ENCODE measurements at places on chromosomes 1 and 21.

DNA sequence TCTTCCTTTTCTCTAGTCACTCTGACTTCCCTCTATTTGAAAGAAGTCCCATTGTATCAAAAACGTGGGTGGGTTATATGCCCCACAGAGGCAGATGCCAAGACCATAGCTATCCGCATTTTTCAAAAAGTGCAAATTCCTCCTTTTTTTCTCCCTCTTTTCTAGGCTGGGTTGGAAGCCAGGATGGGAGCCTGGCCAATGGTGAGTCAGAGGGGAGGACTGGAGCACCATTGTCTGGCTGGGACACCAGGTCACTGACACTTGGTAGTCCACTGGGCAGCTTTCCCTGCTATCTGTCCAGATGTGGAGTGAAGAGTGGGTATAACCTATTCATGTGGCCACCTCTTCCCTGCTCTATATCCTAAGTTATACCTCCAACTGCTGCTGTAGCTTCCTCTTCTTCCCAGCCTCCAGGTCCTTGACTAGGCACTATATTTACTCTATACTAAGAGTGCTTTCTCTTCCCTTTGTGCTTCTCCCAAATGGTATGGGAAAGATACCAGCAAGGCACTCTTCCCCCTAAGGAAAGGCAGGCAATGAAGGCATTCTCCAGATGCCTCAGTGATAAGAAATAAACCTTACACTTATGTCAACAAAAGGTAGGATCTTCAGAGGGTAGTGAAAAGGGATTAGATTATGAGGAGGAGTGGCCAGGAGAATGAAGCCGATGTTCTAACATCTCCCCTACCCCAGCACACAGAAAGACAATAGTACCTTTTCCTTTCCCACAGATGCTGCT, 12.9 kb downstream of the PI4KB start:
- DNase-seq = no peak

DNA sequence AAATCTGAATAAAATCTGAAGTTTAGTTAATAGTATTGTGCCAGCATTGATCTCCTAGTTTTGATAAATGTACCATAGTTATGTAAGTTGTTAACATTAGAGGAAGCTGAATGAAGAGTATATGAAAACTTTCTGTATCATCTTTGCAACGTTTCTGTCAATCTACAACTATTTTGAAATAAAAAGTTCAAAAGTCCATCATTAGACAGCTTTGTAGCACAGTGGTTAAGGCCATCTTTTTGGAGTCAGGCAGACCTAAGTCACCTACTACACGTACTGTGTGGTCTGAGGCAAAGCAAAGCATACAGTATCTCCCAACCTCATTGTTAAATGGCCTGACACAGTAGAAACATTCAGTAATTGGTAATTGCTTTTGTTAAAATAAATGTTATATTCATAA, 47.9 kb upstream of the ATP1A1 start:
- DNase-seq = no peak

GRCh38 chr1:20981915-20982314, 194.8 kb downstream of the EIF4G3 start:
- DNase-seq = no peak

GRCh38 chr1:17040135-17040534, 13.7 kb downstream of the SDHB start:
- DNase-seq = no peak

GRCh38 chr1:201715351-201715750, 113.6 kb upstream of the IPO9 start:
- DNase-seq = no peak

GRCh38 chr21:41957991-41958766, 4.4 kb upstream of the C2CD2 start:
- DNase-seq = no peak

DNA sequence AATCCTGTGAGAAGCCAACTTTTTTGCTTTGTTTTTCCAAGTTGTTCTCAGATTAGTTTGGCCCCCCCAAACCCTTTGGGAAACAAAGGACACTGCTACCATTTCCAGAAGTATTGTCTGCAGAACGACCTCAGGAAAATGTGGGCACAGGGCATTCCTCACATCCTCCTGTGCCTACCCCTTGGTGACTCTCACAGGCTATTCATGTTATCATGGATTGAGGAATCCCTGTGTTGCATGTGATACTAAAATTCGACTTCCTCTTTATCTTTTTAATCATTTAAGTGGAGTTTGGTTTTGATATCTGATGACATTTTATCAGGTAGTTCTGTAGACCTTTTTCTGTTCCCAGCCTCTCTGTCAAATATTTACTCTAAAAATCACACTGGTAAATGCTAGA, 184.5 kb downstream of the FASLG start:
- no peak for DNase-seq

DNA sequence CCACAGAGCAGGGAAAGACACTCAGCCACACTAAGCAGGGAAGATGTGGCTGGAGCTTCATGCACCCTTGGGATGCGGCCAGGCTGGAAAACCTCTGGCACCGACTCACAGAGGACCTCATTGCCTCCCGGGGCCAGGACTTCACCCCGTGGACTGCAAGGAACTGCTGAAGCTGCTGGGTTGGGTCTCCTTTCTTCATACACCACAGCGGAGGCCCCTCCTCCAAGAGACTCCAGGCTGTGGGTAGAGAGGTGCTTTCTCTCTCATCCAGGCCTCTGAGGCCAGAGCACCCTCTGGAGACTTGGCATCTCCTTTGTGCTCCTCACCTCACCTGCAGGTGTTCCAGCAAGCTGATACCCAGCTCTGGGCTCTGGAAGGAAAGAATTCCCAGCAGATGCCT, 76.0 kb upstream of the EDN2 start:
- no peak for DNase-seq

GRCh38 chr1:151837197-151837596, 2.4 kb downstream of the C2CD4D start:
- no peak for DNase-seq

- DNase-seq = no peak
These were observed 1.8 kb downstream of the SYTL1 start for GRCh38 chr1:27343639-27344025.

DNA sequence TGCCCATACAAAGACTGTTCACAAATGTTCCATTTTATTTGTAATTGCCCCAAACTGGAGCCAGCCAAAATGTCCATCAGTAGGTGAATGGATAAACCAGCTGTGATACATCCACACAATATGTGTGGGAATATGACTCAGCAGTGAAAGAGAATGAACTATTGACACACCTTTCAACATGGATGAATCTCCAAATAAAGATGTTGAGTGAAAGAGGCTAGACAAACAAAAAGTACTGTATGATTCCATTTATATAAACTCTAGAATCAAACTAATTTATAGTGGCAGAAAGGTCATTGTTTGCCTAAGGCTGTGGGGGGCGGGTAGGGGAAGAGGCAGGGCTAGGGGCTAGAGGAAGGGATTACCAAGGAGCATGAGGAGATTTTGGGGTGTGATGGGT, 4.5 kb downstream of the DHCR24 start:
- DNase-seq = no peak

DNA sequence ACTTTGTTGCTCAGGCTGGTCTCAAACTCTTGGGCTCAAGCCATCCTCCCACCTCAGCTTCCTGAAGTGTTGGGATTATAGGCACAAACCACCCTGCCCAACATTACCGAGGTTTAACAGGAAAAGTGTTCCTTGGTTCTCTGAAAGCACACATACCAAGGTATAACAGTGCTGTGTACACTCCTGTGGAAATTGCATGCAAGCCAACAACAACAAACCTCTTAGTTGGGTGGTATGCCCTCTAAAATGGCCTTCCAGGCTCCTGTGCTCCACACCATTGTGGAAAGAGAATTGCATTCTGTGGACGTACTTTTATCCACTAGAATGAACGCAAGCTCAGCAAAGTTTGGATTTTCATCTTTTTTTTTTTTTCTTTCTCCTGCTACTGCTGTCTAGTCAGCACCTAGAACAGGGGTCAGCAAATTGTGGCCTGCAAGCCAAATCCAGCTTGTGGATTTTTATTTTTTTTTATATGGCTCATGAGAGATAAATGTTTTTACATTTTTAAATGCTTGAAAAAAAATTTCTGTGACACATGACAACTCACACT, 192.2 kb upstream of the TNR start:
- no peak for DNase-seq

GRCh38 chr1:220487297-220487820, 40.6 kb upstream of the MARK1 start:
- no peak for DNase-seq

GRCh38 chr1:156048663-156049258, 4.8 kb downstream of the UBQLN4 start:
- DNase-seq = no peak

GRCh38 chr1:15290382-15290781, 43.4 kb downstream of the FHAD1 start:
- no peak for DNase-seq

DNA sequence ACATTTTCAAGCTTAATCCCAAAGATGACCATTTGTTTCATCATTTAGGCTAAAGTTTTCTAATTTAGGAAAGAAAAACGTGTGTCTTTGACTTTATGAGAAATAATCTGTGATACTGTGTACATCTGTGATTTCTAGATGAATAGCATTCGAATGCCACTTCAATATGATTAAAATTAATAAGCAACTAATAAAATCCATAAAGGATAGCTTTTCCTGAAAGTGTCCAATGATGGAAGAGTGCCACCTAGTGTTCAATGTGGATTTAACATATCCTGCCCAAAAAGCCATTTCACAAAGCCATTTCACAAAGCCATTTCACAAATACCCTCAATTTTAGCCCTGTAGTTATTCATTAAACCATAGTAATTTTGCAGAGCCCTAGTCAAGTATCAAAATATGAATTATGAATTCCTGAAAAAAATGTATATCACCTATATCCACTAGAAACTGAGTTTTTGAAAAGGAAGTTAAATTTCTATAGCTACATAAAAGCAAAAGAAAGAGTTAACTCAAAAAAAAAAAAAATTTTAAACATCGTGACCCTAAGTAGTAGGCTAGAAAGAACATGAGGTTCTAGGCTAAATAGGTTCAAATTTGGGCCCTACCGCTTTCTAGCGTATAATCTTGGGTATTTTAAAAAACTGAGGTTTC, 19.1 kb downstream of the NME7 start:
- DNase-seq = peak; percentile 72

- DNase-seq = no peak
These were observed 475.1 kb upstream of the VAMP3 start for GRCh38 chr1:7295946-7296345.

DNA sequence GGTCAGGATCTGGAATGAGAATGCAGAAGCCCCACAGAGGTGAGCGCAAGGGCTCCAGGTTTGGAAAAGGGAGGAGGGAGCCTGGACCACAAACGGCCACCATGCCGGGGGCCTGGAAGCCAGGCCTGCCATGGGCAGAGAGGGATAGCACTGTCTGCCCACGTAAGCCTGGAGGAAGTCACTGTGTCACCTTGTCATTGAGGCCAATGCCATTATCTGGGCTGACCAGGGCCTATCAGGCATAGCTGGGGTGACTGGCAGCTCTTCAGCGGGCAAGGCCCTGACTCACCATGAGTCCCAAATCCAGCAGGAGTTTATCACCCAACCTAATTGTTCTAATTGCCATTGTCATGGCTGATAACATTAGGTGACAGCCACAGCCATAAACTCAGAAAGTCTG, 84.6 kb downstream of the MATN1 start:
- no peak for DNase-seq

- DNase-seq = peak; percentile 43
These were observed 1.4 kb downstream of the KLHDC7A start for GRCh38 chr1:18481921-18482701.

DNA sequence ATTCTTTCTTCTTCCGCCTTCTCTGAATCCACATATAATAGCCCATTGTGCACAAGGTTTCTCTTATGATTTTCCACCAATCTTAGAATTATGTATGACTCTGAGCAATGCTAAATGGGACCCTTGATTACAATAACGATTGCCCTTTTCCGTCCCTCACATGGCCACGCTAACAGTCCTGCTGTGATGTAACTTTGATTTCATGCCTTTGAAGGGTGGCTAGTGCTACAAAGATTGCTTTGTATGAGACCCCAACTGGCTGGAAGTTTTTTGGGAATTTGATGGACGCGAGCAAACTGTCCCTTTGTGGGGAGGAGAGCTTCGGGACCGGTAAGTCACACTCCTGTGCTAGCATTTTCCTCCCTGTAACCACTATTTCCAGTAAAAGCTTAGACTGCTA, 45.3 kb downstream of the PGM1 start:
- no peak for DNase-seq

DNA sequence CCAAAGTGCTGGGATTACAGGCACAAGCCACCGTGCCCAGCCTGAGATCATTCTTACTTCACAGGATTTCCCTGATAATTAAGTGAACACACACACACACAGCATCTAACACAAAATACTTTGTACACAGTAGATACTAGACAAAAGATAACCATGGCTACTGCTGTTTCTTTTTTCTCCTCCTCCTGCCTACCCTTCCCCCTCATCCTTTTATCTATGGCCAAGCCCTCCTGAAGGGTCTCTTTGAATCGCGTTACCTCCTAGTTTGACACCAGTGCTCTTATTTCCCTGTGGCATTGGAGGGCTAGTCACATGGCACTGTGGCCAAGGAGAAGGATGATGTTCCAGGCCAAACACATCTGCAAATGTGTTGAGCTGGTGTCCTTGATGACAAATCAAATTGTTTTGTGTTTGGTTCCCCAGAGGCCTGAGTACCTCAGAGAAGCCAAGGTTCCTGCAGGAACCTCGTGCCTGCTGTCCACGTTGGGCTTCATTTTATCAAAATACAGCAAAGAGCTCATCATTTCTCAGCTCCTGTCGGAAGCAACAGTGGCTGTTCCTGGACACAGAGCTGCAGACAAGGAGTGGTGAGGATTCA, 20.6 kb downstream of the NDUFS5 start:
- no peak for DNase-seq

DNA sequence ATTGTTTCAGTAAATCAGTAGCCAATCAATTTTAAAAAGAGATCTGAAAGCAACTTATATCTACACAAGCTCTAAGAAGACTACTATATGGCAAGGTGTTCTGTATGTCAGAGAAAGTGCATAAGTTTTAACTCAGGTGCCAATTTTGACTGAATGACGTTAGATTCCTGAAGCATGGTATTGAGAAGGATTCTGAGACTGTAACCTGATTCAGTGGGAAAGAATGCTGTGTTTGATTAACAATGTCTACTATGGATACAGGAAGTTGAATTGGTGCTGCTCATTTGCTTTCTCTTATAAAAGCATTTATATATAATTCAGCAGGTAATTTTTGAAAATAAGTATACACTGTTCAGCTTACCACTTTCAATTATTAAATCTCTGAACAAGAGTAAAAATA, 156.3 kb downstream of the PAPPA2 start:
- no peak for DNase-seq

DNA sequence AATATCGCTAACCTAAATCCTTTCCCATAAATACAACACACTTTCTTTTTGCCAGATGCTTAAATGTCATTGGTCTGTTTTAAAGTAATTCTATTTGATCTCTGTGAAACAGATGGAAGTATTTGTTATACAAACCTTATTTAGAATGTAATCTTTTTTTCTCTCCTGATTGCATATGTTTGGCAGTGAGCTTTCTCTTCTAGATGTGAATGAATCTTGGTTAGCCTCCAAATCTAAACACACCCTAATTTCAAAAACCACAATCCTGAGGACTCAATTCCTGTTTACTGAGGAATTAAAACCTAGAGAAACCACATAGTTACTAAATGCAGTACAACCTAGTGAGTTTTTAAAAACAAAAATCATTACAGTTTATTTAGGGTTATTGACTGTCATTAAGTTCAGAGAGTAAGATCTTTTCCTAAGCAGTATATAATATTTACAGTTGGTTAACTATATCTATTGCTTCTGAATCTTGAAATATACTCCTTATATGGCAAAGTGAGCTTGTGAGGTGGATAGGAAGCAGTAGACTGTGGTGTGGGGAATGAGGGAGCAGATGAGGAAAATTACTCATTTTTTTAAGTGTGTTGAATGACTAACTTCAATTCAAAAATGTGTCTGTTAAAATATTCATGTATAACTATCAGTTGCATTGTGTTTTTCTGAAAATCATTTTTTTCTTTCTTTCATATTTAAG, 218.7 kb downstream of the FMN2 start:
- DNase-seq = no peak
